Stimulated activated CD4-positive, alpha-beta T cell treated with anti-CD3 and anti-CD28 coated beads, Interleukin-1b, Interleukin-23, amount 100 ng/mL, for 48 hours (primary cell): ENCODE measurements at places on chromosomes 12 and 14.

- peak; percentile 20 for DNase-seq
Observed at GRCh38 chr12:107318806-107319532, 225.6 kb upstream of the CRY1 start.

DNA sequence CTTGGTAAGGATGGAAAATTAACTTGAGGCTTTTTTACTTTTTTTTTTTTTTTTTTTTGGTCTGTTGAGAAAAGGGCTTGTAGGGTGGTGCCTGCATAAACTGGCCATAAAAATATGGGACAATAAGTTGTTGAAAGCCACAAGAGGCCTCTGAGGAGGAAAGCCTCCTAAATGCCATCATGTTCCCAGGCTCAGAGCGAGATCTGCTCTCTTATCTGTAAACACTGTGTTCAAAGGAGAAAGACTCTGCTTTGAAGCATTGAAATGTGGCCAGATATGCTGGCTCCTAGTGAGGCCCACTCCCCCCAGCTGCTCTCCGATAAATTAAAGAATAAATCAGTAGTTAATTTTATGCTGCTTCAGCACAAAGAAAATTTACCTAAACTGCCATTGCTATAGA, 504.9 kb downstream of the DIO2 start:
- DNase-seq: no peak

DNA sequence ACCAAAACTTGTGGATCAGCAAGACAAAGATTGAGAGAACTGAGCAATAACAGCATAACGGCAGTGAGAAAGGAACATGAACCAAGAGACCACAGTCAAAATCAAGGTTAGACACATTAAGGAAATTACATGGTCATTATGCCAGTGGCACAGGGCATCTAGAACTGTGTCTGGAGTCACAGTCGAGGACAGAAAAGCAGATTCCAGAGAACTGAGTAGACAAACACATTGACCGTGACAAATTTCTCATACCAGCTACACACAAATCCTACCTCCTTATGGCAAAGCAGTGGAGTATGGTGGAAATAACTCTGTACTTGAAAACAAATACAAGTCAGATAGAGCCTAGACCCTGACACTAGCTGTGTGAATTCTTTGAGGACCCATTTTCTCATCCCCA, 367.3 kb downstream of the DUSP6 start:
- no peak for DNase-seq

GRCh38 chr12:91884230-91884629, 261.4 kb downstream of the BTG1 start:
- DNase-seq: no peak

DNA sequence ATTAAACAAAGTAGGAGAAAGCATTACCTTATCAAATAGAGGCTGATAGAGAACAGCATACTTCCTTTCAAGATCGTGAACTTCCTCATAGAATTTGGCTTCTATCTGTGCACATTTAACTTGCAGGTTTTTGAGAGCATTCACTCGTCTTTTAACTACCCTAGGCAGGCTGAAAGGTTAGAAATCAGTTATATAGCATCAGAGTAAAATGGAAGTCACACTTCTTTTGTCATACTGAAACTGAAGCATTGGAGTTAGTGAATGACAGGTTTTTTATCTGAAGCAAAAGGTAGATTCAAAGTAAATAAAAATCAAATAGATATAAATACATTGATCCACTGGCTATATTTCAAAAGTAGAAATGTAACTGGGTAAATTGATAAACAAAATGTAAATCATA, 24.4 kb downstream of the NAP1L1 start:
- DNase-seq: no peak

- DNase-seq: no peak
Observed at GRCh38 chr12:307406-307805, 44.8 kb upstream of the SLC6A13 start.

- no peak for DNase-seq
Observed at GRCh38 chr12:3631759-3632158, 121.2 kb downstream of the CRACR2A start.

DNA sequence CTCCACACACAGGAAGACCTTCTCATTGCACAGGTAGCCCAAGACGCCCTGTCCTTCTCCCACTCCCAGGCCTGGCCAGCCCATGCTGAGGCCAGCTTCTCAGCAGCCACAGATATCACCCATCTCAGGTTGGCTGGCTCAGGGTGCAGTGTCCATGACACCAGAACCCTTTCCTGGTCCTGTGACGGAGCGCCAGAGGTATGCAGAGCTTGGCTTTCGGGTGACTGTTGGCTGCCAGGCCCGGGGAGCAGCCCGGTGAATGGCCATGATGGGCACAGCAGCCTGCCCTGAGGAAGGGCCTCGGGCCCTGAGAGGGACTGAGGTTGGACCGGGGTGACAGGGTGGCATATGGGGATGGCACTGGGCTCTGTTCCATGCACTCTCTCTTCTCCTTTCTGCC, 173.4 kb downstream of the TSPAN9 start:
- DNase-seq: no peak

- DNase-seq: no peak
Observed at GRCh38 chr12:50040657-50041056, 15.4 kb upstream of the RACGAP1 start.

- DNase-seq: no peak
Observed at GRCh38 chr12:94679554-94680195, 29.3 kb upstream of the TMCC3 start.

GRCh38 chr14:99980299-99980698, 84.9 kb upstream of the EVL start:
- DNase-seq: no peak

DNA sequence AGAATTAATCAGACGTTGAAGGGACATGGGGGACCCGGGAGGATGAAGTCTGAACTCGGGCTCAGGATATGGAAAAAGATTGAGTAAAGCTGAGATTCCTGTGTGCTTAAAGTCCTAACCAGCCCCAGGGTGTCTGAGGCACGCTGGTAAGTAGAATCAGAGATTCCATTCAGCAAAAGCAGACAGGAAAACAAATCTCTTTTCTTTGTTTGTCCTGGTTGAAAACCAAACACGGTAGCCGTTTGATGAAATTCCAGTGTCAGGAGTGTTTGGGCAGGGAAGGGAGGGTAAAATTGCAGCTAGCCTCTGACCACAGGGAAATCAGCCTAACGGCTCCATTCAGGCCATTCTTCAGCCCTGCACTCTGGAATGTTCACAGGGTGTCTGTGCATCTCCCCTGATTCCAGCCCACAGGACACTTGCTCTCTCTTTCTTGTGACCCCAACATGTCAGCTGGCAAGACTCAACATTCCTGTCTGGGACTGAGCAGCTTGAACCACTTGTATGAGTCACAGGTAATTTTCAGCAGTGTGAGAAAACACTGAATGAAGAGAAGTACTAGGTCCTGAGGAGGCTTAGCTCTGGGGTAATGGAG, 31.0 kb downstream of the NINJ2 start:
- DNase-seq: no peak

GRCh38 chr12:5904969-5905368, 40.1 kb downstream of the ANO2 start:
- no peak for DNase-seq

DNA sequence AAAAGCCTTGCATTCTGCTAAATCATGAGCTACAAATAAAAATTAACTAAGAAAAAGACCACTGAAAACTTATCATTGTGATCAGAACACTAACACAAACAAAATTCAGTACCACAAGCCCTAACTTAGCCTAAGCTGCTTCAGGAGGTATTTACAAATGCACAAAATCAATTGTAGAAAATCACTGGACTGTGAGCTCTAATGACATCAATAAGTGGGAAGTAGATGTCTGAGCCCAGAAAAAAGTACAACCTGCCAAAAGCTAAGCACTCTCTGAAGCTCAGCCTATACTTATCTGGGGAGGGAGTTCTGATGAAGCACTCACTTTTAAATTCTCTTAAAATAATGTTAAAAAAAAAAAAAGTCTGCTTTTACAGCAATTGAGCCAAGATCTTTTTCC, 92.9 kb downstream of the SLCO1B1 start:
- DNase-seq: no peak

GRCh38 chr14:42323426-42323825, 716.8 kb downstream of the LRFN5 start:
- DNase-seq: no peak

DNA sequence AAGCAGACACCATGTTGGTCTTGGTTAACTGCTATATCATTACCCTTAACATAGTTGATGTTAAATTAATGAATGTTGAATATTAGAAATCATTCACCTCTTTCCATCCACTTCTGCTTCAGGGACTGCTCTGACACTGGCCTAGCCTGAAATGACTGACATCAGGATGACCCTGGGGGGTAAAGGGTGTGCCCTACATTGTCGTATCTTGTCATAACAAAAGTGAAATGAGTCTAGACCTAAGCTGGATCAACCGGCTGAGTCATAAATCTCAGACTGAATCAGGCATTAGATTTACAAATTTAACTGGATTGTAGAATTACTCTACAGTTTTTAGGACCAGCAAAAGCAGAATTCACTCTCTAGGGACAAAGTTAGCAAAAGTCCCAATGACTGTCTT, 35.3 kb downstream of the KICS2 start:
- DNase-seq: peak; percentile 35

GRCh38 chr12:40171501-40171900, 53.3 kb upstream of the LRRK2 start:
- no peak for DNase-seq

DNA sequence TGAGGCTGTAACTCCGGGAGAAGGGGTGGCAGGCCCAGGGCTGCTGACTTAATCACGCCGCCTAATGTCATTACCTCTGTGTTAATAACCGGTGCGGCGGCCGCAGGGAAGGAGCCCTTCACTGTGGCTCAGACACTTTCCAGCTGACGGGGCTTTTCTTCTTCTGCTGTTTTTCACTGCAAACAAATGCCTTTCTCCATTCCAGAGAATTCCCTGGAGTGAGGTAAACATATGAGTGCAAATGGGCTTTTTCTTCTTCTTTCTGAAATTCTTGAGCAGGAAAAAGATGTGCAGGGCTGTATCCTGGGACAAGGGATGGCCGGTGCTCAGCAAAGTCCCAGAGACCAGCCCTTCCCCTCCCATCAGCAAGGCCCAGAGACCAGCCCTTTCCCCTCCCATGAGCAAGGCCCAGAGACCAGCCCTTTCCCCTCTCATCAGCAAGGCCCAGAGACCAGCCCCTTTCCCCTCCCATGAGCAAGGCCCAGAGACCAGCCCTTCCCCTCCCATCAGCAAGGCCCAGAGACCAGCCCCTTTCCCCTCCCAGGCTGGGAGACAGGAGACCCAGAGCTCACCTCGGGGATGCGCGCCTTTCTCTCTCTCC, 33.4 kb upstream of the FAM181A start:
- no peak for DNase-seq

DNA sequence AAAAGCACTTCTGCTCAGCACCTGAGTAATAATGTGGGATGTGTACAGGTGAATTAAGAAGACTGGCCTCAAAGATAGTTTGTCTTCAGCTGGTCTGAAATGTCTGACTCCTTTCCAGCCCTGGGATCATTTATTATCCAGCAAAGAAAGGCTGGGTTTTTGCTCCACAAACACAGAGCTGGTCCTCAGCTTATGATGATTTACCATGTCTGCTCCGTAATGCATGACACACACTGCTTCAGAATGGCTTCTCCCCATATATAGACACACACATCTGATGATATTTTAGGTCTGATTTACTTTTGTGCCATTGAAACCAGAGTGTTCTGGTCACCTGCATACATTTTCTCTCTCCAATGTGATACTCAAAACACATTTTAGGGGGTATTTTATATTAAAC, 225.0 kb downstream of the SLC25A21 start:
- DNase-seq: no peak

- no peak for DNase-seq
Observed at GRCh38 chr14:100822532-100823296, 3.2 kb upstream of the MEG3 start.

- no peak for DNase-seq
Observed at GRCh38 chr12:673849-674248, 10.6 kb upstream of the NINJ2 start.
